CD4-positive, alpha-beta T cell treated with Interleukin-1 beta for 1 hour (primary cell): ENCODE measurements at places on chromosomes 5 and 9.

DNA sequence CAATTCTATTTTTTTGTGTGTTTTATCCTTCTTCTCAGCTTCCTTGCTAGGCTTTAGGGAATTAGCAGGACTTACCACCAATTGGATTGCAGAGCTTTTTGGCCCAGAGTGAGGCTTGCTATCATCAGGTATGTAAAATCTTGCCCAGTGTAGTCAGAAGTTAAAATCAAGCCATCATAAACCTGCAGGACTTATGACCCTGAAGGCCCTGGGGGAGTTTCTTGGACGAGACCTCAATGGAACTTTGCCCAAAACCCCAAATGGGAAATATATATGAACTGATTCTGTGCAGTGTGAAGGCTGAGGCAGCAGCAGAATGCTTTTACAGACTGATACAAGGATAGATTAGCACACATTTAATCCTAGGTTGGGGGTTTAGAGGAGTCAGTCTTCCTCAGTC lies 287.0 kb downstream of the SH3GL2 start:
- no peak for DNase-seq

DNA sequence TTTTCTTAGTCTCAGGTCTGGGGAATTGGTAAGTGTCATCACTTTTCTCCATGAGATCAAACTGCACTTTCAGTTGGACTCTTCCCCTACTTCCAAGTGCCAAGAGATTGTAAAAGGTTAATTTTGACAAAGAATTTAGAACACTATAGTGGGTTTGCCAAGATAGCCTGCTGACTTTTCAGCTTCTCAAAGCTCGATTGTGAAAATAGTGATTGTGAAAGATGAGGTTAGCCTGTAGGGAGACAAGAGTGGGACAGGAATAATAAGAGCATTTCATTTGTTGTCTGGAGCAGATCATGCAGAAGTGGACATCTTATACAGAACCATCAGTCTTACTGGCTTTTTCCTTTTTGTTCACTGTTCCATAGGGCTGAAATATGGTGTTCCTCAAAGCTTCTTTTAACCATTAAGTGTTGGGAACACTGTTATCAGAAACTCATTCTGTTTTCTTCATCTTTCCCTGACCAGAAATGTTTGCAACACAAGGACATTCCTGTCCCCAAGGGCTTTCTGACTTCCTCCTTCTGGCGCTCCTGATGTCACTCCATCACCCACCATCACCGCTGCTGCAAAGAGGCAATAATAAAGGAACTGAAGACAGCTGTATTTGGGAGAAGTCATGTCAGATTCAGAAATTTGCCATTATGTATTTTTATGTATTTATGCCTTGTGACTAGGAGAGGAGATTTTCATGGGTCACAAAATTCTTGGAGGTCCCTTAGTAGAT lies 11.6 kb upstream of the SPTAN1 start:
- no peak for DNase-seq

DNA sequence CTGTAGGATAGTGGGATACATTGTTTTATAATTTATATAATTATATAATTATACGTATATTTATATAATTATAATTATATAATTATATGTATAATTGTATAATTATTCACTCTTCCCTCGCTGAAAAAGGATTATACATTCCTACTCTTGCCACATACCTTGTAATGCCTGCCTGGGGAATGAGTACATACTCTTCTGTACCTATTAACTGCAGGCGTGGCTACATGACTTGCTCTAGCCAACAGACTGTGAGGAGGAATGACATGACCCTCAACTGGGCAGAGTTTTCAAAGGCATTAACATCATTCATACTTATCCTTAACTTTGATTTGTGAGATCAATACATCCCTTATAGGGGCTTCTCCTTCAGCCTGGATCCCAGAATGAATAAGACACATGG lies 19.1 kb downstream of the ERMP1 start:
- DNase-seq = no peak

DNA sequence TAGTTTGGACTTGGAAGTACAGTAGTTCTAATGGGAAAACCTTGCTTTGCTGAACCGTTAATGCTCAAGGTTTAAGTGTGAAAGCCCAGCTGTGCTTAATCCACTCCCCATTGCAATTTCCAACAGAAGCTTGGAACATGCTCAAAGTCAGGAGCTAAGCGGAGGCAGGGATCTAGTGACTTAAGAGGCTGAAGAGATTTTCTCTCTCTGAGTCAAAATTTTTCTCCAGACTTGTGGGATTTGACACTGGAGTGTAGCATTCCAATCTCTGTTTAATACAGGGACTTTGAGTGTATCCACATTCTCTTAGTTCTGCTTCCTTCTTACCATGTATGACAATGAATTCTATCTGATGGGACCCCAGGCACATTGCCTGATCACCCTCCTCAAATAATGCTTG lies 471.8 kb downstream of the KIF4B start:
- DNase-seq = no peak

DNA sequence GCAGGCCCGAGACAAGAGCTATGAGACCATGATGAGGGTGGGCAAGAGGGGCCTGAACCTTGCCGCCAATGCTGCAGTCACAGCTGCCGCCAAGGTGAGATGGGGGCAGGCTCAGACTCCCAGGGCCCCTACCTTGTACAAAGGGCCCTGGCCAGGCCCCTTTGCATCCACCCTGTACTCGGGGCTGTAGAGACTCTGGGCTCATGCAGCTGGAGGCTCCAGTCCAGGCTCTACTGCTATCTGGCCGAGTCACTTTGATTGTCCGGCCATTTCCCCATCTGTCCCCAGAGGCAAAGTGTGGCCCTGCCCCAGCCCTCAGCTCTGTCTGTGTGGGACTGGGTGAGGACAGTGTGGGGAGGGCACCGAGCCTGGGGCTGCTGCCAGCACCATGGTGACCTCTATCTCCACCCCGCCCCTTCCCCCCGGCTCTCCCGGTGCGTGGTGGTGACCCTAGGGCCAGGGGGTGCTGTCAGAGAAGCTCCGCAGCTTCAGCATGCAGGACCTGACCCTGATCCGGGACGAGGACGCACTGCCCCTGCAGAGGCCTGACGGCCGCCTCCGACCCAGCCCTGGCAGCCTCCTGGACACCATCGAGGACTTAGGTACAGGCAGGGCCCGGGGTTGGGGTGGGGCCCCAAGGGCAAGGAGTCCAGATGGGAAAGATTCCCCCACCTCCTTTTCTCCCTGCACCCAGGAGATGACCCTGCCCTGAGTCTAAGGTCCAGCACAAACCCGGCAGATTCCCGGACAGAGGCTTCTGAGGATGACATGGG lies 6.1 kb downstream of the REEP2 start:
- DNase-seq = no peak

DNA sequence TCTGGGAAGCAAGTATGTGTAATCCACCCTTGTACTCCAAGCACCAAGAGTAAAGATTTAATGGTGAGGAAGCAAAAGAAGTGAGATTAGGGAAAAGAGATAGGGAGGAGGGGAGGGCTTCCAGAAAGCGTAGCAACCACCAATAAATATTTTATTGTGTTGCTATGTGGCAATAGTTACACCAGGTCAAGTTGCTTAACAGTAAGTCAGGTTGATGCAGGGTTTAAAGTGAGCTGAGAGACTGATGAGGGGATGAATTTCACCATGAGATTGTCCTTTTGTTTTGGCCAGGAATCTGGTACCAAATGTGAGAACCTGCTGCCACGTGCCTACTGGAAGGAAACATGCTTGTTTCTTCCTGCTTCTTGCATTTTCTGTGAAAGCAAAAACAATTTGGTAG lies 62.7 kb downstream of the PCSK5 start:
- no peak for DNase-seq

DNA sequence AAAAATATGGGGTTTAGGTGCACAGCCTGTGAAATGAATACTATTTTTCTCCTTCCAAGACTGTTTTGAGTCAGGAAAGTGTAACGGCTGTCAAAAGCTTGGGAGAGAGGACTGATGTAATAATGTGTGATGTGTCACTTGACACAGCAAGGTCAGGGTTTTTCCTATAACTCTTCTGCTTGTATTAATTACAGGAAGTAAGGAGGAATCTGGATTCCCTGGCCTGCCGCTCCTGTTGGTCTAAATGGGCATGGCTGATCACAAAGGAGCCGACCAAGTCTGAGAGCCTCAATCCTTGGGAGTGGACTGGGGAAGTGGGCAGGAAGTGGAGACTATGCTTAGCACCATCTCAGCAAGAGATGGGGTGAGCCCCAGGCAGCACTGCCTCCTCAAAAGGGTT lies 16.7 kb upstream of the SLC28A3 start:
- DNase-seq = no peak

GRCh38 chr5:172150514-172151425 lies 37.3 kb downstream of the STK10 start:
- peak; percentile 34 for DNase-seq

GRCh38 chr5:148923023-148923422 lies 96.6 kb downstream of the ADRB2 start:
- DNase-seq = no peak

- DNase-seq = no peak
Observed at GRCh38 chr5:154603953-154604679, 126.1 kb upstream of the HAND1 start.

GRCh38 chr5:93635991-93636390 lies 53.0 kb downstream of the NR2F1 start:
- DNase-seq = no peak

DNA sequence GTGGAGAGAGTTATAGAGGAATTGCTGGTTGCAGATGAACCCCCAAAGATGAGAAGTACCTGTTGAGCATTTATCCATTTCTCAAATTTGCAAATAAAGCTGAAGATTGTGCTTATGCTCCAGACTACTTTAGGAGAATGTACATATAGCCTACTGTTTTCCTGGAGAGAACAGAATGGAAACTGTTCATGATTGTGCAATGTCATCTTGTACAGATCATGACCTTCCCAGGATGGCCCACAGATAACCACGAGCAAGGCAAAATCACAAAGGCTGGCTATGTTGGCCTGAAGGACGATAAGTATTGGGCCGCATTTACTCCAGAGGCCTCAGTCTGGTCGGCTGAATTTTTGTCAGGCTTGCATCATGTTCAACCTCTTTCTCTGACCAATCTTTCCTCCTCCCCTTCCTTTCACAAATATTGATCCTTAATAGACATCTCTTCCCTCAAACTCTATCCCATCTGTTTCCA lies 28.5 kb upstream of the RICTOR start:
- no peak for DNase-seq

DNA sequence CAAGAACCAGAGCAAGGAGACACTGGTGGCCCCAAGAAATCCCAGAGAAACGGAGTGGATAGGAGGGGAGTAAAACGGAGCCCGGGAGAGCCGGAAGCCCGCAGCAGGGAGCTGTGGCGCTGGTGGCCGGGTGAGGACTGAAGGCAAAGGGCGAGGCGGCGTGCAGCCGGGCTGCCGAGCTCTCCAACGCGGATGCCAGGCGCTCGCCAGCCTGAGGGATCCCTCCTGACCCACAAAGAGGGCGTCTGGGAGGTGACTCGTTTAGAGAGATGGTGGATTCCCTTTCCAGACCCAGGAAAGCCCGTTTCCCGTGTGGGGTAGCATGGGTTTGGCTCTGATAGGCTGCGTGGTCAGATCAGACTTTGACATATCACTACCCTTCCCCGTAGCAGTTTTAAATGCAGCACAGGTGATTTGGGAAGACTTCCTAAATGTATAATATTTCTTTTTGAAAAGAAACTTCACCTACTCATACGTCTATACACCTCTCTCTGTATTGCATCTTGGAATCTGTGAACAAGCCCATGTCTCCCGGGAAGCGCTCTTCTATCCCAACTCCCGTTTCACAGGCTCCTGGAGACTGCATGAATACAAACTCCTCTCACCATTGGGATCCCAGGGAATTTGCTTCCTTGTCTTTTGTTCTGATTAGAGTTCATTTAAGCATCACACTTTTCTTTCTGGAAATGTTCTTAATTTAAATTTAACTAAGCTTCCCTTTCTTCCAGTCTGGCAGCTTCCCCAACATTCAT lies 158.1 kb downstream of the C9orf152 start:
- peak; percentile 9 for DNase-seq

- no peak for DNase-seq
Observed at GRCh38 chr9:97441729-97442128, 29.8 kb downstream of the TDRD7 start.

DNA sequence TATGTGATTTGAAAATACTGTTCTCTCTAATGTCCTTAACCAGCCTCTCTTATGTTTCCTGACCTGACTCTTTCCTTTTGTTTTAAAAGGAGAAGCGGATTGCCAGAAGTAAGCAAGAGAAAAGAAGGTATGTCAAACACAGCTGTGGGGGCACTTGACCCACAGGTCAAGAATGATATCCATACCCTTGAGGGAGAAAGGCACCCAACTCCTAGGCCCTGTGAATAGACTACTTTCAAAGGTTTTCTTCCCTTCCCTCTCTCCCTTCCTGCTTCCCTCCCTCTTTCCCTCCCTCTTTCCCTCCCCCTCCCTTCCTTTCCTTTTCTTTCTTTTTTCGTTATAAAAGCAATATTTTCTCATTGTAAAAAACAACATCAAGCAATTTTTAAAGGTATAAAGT lies 306.8 kb downstream of the TRPM3 start:
- DNase-seq = no peak
